ENCODE measurements at places on chromosomes 6 and 20. TPM values are rescaled to one million over a fixed set of nuclear protein-coding genes. Genes with fewer than 3 reads are reported as not detected.

ATP6V1G2 gene
- polyA plus RNA-seq, result 5.9 TPM

CLIC1 gene
- polyA plus RNA-seq, result 268 TPM

KCNK16 gene
- not detected for polyA plus RNA-seq

LY6G6D gene
- polyA plus RNA-seq, result not detected

COL20A1 gene
- 1.0 TPM for polyA plus RNA-seq

ILRUN gene
- 48.5 TPM for polyA plus RNA-seq

ZDHHC14 gene
- polyA plus RNA-seq, result 17.9 TPM

C6orf141 gene
- polyA plus RNA-seq, result 0.54 TPM

NKX2-4 gene
- not detected for polyA plus RNA-seq

GLP1R gene
- polyA plus RNA-seq, result 0.62 TPM

TMEM14A gene
- polyA plus RNA-seq, result 48.2 TPM

GRCh38 chr6:88616380-88616779 lies 347.0 kb downstream of the RNGTT start:
- no peak for DNase-seq

DNA sequence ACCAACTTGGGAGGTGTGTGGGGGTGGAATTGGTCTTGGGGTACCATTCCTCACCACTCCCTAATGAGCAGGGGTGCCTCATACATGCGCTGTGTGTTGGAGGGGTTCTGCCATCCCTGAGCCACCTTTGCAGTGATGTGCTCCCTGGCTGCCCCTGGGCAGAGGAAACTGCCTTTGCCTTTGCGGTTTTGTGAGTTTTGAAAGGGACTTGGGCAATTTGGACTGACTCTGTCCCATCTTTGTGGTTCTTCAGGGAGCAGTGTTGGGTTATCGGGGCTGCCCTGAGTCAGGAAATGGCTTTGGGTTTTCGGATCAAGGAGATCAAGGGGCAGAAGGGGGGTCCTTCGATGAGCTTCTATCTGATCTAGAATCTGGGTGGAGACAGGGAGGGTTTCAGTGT lies 3.9 kb upstream of the PHACTR3 start:
- DNase-seq, result no peak

DNA sequence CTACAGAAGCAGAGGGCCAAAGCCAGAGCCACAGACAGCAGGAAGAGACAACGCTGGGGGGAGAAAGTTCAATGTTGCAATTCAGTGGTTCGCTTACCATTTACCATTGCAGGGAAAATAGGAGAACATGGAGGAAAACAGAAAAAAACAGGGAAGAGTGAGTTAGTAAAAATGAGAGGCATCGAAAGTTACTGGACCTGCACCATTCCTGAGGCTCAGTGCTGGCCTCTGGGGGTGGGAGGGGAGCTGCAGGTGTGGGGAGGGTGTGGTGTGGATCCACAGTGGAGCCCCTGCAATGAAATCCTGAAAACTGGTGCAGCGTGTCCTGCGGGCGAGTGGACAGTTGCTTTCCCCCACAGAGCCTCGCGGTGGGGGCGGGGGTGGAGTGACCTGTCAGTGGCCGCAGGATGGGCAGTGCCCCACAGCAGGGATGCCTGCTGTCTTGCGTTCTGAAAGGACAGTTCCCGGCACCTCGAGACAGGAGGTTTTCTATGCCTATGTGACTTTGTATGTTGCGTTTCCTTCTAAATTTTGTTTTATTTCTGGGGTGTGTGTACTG lies 5.7 kb downstream of the TMEM181 start:
- no peak for DNase-seq

DNA sequence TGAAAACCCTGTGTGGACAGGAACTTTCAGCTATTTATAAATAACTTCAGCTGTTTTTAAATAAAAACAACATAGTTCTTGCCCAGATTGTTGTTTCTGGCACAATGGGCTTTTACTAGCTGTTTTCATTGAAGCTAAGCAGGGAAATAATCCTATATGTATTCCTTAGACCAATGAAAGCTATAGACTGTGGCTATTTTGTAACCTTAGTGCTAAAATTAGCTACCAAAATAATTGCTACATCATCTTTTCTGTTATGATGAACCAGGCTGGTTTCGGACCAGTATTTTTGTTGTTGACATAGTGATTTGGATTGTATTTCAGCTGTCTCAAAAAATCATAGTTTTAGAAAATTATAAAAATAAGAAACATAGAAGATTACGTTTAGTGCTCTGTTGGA lies 13.7 kb downstream of the PHF3 start:
- DNase-seq, result no peak

GRCh38 chr6:157455731-157456523 lies 74.9 kb downstream of the ZDHHC14 start:
- no peak for DNase-seq

GRCh38 chr20:19658137-19658536 lies 99.9 kb upstream of the RIN2 start:
- no peak for DNase-seq

DNA sequence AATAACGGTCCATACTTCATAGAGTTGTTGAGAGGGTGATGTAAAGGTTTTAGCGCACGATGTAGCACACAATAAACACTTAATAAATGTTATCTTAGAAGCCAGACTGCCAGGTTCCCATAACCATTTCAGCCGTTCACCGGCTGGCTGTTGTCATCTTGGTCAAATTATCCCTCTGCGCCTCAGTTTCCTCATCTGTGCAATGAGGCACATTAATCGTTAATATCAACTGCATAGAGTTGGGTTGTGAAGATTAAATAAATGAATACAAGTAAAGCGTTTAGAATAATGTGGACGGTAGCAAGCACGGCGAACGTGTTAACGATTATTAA lies 432 bp upstream of the PSMF1 start:
- DNase-seq, result no peak

- no peak for DNase-seq
Observed at GRCh38 chr20:19973961-19974629, 43.1 kb upstream of the NAA20 start.

DNA sequence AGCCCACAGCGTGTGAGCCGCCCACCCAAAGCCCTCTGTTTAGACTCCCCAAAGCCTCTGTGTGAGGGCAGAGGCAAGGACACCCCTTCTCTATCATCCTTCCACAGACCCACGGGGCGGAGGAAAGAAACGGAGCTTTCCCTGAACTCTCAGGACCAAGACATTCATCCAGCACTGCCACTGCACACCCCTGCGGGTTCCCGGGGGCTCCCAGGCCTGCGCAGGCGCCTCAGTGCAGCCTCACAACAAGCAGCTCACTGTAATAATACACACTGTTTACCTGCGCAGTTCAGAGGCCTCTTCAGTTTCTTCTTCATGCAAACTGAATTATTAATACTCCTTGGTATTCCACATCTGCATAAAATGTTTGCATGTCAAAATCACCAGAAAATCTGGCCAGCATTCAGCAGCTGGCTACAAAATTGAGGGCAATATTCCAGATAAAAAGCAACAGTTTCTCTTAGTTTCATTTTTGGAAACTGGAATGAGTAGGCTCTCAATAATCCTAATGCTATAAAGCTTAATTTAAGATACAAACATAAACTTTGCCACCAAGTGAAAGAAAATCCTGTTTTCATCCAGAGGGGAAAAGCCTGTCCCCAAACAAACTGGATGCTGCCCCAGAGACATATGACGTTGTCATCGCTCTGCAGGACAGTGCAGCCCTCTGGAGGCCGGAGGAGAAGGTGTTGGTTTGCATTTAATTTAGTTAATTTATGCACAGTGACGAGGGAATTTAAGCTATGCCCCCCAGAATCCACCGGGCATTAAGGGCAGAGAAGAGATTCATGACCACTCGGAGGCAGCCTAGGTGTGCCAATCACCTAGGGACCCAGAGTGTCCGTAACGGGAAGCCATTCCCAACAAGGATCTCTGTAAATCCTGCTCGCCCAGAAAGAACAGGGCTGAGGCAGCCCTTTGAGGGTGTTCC lies 45.3 kb downstream of the NINL start:
- no peak for DNase-seq

DNA sequence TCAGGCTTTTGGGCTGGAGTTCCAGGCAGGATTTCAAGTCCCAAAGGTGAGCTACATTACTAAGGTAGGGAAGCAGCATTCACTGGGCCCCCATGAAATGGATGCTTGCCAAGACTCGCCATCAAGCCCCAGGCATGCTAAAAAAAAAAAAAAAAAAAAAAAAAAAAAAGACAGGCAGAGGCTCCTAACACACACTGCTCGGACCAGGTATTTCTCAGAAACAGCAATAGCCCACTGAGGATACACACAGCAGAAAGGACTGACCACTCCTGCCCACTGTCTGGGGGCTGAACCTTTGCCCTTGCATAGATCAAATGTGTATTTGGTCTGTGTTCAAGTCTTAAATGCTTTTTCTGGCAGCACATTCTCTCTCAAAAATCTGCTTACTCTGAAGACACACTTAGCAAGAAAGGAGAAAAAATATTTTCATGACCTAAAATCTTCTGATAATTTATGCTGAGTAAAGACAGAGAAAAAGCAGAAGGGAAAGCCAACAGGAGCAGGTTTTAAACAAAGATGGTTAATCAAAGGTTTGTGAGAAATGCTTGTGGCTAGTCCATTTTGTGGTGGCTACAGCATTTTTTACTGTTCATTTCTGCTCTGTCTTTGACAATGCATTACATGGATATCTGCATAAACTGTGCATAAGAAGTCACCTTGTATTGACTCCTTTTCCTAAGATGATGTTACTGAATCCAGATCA lies 37.9 kb upstream of the BEND6 start:
- DNase-seq, result no peak

DNA sequence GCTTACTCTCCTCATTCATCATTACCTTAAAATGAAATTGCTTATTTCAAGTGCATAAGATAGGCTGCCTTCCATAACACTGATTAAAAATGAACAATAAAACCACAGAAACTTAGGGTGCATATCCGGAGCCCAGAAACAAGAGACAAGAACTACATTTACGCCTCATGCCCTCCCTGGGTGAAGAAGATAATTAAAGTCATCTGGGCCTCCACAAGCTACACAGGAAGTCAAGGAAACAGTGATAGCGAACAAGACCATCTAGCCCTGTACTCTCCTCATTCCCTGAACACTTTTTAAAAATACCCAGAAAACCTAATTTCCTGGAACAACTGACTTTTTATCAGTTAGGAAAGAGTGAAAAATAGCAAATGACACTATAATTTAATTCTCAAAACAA lies 6.3 kb downstream of the SOD2 start:
- no peak for DNase-seq

DNA sequence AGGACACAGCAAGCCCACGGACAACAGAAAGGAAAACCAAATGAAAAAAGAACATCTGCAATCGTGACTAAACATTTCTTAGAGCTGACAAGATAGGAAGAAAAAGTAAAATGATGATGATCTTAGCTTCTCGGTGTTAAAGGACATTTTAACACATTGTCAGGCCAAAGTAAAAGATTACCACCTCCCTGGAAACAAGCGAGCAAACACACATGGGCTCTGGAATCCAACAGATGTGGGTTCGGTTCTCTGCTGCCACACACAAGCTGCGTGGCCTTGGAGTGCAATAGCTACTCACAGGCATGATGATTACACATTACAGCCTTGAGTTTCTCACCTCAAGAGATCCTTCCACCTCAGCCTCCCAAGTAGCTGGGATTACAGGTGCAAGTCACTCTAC lies 7.5 kb upstream of the AAR2 start:
- no peak for DNase-seq

DNA sequence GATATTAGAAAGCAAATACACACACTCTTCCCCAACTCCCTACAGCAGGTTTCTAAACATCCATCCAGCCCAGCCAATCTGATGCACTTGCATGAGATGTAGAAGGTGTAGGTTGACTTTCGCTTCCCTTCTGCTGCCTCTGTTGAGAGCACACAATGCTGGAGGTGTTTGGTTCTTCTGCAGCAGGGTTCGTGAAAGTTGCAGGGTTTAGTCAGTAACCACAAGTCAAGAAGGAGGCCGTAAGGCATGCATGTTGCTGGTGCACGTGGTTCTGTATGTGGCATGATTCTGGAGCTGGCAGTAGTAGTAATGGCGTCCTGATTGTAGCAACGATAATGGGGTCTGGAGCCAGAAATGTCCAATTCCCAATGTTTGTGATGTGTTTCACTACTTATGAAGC lies 53.0 kb downstream of the DEK start:
- no peak for DNase-seq

- DNase-seq, result no peak
Observed at GRCh38 chr6:140069576-140069975, 695.1 kb upstream of the CITED2 start.

DNA sequence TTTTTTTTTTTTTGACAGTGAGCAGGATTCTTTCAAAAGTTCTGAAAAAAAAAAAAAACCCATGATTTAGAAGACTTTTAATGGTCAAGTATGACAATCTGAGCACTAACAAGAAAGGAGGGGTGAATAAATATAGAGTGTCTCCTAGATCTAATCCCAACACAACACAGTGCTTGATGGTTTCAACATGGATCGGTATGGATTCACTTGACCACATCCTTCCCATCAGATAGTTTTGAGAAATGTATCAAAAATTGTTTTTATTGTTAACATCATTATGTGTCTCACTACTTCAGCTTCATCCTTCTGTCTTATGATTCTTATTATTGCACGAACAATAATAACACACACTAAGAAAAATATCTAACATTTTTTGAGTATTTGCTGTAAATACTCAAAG lies 21.0 kb downstream of the KIF13A start:
- DNase-seq, result no peak

DNA sequence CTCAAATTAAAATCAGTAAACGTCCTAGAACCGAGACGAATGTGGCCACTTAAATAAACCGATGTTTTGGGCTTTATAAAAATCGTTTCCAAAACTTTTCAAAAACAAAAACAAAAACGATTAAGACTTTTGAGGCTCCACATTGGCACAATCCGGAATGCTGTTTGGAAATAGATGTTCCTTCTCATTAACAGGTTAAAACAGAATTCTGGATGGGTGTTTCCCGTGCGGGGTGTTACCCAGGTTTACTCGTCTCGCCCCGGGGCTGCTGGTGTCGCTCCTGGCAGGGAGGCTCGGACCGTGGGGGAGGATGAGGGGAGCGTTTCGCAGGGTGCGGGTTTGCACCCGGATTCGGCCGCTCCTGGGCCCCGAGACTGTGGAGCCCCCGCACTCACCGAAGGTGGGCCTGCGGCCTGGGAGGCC lies 1.2 kb downstream of the GATA5 start:
- no peak for DNase-seq

- DNase-seq, result no peak
Observed at GRCh38 chr20:41390889-41391288, 24.3 kb upstream of the EMILIN3 start.

- no peak for DNase-seq
Observed at GRCh38 chr20:4081421-4081820, 66.1 kb upstream of the RNF24 start.

GRCh38 chr6:170130771-170131241 lies 160.1 kb downstream of the DLL1 start:
- no peak for DNase-seq

DNA sequence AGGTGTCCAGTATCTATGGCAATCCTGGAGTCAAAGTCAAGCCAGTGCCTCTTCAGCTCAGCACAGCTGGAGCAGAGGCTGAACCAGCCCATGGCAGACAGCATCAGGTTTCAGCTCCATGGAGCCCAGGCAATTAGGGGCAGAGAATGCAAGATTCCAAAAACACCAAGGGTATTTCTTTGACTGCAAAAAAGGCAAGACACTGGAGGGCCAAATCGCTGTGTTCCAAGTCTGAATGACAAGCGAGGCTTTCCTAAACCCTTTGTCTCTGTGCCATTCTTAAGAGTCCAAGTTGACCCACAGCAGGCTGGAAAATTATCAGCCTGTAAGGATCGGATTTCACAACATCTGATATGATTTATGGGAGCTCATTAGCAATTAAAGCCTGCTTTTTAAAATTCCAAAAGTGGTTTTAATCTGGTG lies 49.7 kb upstream of the TGM3 start:
- peak; percentile 37 for DNase-seq
